ENCODE measurements at places on chromosomes 1 and 21.

DNA sequence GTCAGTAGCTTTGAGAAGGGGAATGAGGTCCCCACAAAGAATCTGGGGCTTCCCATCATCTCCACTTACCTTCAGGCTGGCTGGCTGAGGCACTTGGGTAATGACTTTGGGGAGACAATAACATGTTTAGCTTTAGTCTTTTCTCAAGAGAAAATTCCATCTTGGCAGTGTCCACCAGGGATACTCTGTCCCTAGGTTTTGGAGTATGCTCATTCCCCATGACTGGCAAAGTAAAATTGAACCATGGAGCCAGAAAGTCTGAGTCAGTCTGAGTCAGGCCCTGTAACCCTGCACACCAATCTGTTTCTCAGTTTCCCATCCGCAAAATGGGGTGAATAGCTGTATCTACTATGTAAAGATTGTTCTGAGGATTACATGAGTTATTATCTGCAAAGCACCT is 28.2 kb downstream of the RUNX1 start:
- no peak for DNase-seq

- no peak for DNase-seq
Observed at GRCh38 chr21:16420031-16420724, 690.4 kb downstream of the USP25 start.

- DNase-seq, result no peak
Observed at GRCh38 chr1:244302876-244303609, 148.7 kb downstream of the ADSS2 start.

DNA sequence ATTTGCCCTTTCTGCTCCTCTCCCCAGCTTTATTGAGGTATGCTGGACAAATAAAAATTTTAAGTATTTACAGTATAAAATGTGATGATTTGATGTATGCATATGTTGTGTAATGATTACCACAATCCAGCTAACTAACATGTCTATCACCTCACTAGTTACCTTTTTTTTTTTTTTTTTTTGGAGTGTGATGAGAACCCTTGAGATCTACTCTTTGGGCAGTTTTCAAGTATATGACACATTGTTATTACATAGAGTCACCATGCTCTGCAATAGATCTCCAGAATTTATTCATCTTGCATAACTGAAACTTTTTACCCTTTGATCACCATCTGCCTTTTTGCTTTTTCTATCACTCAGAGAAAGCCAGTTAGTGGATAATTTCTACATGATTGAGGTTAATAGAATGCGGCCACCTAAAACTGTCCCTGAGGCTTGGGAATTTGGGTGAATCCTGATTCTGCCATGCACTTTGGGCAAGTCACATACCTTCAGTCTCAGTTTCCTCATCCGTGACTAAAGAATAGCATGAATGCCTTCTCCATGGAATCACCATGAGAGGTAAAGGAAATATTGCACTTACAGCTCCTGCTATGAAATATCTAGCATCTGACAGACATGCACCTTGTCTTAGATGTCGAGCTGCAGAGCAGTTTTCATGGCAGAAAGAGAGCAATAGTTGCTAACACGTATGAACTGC is 295.2 kb downstream of the DISC1 start:
- DNase-seq, result no peak

GRCh38 chr1:2212532-2213491 is 15.3 kb upstream of the SKI start:
- DNase-seq, result peak; percentile 73

DNA sequence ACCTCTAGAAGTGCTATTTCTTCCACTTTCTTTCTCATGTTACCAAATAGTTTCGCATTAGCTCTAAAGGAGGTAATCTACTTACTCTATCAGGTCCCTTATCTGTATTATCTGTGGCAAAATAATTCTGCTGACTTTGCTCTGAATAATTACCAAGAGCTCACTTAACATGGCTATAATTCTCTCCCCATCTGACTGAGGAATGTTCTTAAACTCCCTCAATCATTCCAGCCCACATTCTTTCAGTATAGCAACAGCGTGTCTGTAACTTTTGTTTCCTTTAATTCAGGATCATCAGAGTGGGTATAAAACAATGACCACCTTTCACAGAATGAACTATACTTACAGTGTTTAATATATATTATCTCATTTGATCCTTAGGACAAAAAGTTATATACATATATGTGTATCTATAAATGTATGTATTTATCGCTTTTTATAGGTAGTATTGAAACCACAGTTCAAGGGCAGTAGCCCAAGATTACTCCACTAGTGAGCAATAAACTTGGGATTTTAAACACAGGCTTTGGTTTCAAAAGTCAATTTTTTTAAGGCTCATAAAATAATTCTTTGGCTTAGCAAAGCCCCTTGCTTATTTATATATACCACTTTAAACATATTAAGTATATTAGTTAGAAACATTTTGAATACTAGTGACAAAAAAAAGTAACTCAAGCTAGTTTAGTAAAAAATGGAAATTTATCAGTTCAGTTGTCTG is 36.1 kb upstream of the ST6GALNAC3 start:
- DNase-seq, result no peak

GRCh38 chr1:6535214-6535613 is 19.1 kb downstream of the NOL9 start:
- DNase-seq, result no peak

DNA sequence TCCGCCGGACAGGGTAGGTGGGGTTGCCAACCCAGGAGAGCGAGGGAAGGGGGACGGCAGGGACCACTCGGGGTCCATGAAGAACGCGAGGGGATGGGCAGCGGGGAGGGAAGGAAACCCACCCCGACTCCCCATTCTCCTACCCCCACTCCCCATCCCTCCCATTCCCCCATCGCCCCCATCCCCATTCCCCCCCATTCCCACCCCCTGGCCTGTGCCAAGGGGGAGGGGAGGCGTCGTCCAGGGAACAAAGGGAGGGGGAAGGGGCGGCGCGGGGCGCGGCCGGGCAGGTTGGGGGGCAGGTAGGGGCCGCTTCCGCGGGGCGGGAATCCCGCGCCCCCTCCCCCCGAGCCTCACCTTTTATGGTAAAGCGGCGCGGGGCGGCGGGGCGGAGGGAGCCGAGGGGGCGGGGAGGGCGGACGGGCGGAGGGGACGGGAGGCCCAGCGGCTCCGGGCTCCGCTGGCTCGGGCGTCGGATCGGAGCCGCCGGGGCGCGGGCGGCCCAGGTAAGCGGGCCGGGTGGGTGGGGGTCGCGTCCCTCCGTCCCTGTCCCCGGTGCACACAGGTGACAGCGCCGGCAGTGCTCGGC is at the start of gene FBLIM1:
Gene FBLIM1, plus strand, starts transcription at position 453 of the 589 bp plus-strand sequence. CDS start 6,189 bp downstream, outside the sequence.
- no peak for DNase-seq

- DNase-seq, result no peak
Observed at GRCh38 chr1:218866507-218866906, 307.2 kb upstream of the LYPLAL1 start.

GRCh38 chr21:43979654-43980053 is 32.5 kb upstream of the TRAPPC10 start:
- no peak for DNase-seq

- DNase-seq, result no peak
Observed at GRCh38 chr1:24309762-24310485, 9.2 kb upstream of the GRHL3 start.

GRCh38 chr1:90708826-90709225 is 8.3 kb downstream of the BARHL2 start:
- DNase-seq, result no peak

DNA sequence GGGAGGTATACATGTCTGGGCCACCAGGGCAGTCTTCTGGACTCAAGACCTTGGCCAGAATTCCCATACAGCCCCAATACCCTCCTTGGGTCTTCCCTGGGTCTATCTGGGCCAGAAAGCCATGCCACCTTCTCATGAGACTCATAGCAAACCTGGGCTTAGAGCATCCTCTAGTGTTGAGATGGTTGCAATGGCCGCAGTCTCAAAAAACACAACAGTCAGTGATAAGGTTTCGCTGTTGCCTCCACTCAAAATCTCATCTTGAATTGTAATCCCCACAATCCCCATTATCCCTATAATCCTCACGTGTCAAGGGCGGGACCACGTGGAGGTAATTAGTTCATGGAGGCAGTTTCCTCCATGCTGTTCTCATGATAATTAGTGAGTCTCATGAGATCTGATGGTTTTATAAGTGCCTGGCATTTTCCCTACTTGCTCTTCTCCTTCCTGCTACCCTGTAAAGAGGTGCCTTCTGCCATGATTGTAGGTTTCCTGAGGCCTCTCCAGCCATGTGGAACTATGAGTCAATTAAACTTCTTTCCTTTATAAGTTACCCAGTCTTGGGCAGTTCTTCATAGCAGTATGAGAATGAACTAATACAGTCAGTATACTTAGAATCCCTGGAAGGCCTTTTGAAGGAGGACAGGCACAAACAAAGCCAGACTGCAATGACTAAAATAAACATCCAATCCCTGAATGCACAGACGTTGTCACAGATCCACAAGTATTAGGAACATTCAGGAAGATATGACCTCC is 77.0 kb downstream of the CTH start:
- DNase-seq, result no peak

GRCh38 chr1:157025385-157025784 is 20.2 kb downstream of the ARHGEF11 start:
- no peak for DNase-seq

GRCh38 chr1:2840036-2840809 is 38.7 kb upstream of the TTC34 start:
- peak; percentile 75 for DNase-seq

DNA sequence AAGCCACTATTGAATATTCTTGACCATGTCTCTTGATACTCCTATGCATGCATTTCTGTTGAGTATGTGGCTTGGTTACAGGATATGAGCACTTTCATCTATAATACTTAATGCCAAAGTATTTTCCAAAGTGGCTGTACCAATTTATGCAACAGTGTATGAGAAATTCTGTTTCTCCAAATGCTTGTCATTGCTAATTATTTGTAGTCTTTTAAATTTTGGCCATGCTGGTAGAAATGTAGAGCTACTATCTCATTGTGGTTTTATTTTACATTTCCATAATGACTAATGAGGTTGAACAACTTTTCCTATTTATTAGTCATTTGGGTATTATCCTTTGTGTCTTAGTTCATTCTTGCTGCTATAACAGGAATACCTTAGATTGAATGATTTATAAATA is 71.4 kb upstream of the TSPAN2 start:
- DNase-seq, result no peak

DNA sequence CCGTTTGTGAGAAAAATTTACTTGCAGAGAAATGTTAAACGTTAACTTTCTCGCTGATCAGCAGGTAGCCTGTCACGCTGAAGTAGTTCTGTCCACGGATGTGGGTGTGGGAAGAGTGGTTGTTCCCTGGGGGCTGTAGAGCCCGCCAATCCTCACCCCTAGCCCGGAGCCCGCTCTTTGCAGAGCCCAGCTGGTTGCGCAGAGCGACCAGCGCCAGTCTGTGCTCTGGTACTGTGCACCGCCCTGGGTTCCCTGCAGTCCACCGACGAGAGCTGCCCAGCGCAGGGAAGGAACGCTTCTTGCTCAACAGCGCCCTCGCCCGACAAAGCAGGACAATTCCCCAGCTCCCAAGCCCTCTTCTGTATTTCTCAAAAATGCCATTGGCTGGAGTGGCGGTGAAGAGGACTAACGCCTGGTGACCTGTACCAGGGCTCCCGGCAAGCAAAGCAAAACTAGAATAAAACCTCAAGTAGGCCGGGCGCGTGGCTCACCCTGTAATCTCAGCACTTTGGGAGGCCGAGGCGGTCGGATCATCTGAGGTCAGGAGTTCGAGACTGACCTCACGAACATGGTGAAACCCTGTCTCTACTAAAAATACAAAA is 3.3 kb downstream of the RIPPLY3 start:
- DNase-seq, result peak; percentile 68

- DNase-seq, result no peak
Observed at GRCh38 chr1:30523055-30524020, 200.0 kb downstream of the MATN1 start.

GRCh38 chr1:211842518-211842917 is 12.0 kb upstream of the LPGAT1 start:
- DNase-seq, result no peak

GRCh38 chr1:15452866-15453571 is 3.5 kb upstream of the CELA2A start:
- no peak for DNase-seq

DNA sequence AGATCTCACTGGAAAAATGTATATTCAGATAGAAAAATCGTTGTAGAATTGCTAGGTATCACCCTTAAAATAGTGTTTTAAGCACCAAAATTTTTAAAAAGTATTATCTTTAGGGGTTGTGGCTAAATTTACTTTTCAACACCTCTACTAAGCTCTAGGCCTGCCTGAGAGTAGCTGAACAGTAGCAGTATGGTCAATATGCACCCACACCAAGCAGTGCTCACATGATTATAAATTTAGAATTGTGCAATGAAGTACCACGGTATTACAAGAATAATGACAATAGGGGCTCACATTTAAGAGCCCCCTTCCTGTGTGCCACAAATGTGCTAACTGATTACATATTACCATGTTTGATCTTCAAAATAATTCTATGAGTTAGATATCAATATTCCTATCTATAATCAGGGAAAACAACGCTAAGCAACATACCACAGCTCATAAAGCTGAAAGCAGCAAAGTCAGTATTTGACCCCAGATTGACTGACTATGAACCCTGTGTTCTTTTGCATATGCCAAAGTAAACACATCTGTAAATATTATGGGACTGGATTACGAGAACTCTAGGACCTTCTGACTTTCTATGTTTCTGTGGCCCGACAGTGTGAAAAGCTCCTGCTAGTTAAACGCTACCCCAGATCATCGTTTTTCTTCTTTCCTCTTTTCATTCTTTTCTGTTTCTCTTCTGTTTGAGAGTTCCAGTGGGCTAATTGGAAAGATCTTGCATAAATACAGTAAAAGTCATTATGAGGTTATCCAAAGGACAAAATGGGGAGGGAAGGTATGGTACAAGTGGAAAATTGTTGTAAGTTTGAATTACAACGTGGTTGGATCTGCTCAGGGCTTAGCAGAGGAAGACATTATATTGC is 201.1 kb upstream of the C1orf87 start:
- DNase-seq, result no peak

GRCh38 chr1:153456396-153456795 is 4.1 kb downstream of the S100A7 start:
- DNase-seq, result no peak

DNA sequence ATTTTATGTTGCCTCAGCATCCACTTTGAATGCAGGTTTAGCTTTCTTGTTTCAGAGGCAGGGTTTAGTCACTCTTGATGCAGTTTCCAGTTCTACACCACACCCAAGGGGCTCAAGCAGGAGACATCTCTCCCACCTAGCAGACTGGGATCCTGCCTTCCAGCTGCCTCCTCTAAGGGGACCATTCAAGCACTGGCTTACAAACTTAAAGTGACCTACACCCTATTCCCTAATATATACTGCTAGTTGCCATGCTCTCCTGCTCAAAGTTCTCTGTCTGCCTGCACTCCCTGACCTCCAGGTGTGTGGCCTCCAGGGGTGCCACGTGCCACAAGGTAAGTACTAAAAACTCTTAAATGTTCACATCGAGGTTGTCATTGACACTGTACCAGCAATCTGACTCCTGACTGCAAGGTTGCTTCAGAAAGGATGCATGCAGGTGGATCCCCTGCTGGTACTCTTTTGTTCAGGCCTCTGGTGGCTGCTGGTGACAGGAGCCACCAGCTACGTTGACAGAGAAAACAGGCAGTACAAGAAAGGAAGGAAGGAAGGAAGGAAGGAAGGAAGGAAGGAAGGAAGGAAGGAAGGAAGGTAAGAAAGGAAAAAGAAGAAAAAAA is 185.9 kb downstream of the COQ8A start:
- no peak for DNase-seq

All from CD4-positive, alpha-beta memory T cell (primary cell).